ENCODE measurements at places on chromosomes 1 and 21. TPM values are rescaled to one million over a fixed set of nuclear protein-coding genes. Genes with fewer than 3 reads are reported as not detected.

GRCh38 chr1:25724966-25725365, 75.0 kb upstream of the SELENON start:
- H3K27ac ChIP-seq: no peak overlapping the region
- peaks cover 57% of the 10 kb centered on the region for H3K4me1 ChIP-seq
- no peak for DNase-seq

DNA sequence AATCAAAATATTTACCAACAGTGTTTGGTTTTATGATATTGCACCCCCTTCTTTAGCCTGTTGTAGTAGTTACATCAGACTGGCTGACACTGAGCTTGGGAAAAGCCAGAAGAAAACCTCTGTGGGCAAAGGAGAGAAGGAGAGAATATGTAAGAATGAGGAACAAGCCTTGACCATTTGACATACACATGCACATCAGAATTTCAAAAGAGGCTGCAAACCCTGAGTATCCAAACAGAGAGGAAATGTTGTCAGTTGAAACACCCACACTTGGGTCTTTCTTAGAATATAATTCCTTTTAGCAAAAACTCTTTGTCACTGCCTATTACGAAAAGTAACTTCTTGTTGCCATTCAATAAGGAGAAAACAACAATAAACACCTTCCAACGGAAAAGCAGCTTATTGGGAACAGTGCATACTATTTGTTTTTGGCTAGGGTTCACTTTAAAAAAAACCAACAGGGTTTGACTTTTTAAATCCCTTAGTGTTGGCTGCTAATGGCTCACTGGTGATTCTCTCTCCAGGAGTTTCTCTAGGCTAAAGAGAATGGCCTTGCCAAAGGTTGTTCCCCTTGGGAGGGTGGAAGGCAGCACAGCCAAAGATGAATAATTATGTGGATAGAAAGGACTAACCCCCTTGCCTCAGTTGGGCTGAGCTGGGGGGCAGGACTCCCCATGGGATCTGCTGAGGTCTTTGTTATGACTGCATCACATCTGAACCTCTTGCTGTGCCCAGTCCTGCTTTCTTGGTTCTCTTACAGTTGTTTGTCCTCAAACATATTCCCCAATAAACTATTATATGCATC, 48.9 kb downstream of the GORAB start:
- H3K27ac ChIP-seq: no peak overlapping the region
- H3K4me3 ChIP-seq: no peak overlapping the region
- no peaks in the 10 kb centered on the region for H3K27me3 ChIP-seq
- no peak for DNase-seq

DNA sequence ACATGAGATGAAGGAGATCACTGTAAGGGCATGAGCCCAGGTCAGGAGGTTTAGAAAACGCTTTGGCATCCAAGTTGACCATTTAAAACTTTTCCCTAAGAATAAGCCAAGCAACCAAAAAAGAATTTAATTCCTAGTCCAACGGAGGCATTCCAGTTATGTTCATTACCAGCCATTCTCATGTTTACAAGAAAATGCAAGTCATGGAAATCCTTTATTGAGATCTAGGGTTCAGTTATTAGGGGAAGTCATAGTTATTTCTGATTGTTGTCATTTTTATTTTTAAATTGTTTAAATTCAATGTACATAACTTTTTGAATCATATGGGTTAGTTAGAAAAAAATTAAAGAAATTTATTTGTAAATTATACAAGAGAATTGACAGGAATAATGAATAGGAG, 24.5 kb downstream of the CFHR5 start:
- no peak overlapping the region for H3K27ac ChIP-seq
- H3K36me3 ChIP-seq: no peaks in the 10 kb centered on the region
- H3K4me1 ChIP-seq: no peaks in the 10 kb centered on the region

DNA sequence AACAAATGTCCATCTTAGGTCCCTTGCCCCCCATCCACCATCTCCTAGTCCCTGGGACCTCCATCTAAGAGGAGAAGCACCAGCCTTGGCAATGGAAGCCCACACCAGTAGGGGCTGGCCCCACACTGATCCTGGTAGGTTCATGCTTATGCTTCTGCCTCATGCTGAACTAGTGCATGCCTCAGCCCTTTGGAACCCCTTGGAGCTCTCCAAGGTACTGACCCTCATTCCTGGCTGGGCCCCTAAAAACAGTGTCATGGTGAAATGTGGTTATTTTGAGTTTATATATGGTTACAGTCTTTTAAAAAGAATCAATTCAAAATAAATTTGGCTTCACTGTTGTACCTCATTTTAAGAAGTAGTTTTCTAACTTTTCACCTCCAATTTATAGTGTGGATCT, 108.3 kb downstream of the HIVEP3 start:
- no peak overlapping the region for H3K27ac ChIP-seq
- DNase-seq: peak; percentile 65
- no peak overlapping the region for H3K4me3 ChIP-seq
- H3K27me3 ChIP-seq: no peaks in the 10 kb centered on the region
- H3K4me1 ChIP-seq: peaks cover 44% of the 10 kb centered on the region
- no peaks in the 10 kb centered on the region for H3K36me3 ChIP-seq

DNA sequence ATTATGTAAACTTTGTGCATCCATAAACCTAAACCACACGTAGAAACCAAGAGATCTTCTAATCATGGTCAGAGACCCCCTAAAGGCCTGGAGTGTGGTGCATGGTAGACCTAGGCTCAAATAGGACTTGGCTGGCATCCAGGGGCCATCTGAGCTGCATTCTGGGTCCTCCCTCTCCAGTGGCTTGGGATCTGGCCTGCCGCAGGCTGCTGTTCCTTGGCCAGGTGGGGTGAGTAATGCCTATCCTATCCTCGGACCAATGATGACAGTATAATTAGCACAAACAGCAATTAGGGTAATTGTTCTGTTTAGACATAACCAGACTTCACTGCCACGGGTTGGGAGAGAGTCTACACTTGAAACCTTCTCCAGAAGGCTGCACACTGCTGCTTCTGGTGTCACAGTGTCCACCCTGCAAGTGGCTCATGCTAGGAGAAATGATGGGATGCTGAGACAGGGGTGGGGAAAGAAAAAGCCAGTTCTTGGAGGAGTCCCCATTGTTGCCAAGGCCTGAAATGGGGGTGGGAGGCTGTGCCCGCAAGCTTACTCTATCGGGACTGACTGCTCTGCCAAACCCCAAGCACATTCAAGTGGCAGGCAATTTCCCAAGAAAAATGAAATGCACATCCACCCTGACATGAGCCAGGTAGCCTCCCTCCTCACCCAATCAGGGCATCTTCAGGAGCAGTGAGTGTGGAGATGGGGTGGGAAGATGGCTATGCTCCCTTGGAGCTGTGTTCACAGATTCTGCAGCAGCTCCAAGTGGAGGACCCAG, 12.5 kb upstream of the PKP1 start:
- H3K4me3 ChIP-seq: no peak overlapping the region
- no peaks in the 10 kb centered on the region for H3K4me1 ChIP-seq
- DNase-seq: no peak
- no peak overlapping the region for H3K27ac ChIP-seq
- H3K27me3 ChIP-seq: peaks cover 4% of the 10 kb centered on the region

GRCh38 chr1:246602194-246602593, 35.9 kb downstream of the CNST start:
- H3K4me3 ChIP-seq: no peak overlapping the region
- H3K27me3 ChIP-seq: no peaks in the 10 kb centered on the region
- DNase-seq: no peak
- H3K27ac ChIP-seq: no peak overlapping the region
- peaks cover 29% of the 10 kb centered on the region for H3K4me1 ChIP-seq
- H3K36me3 ChIP-seq: no peaks in the 10 kb centered on the region

DNA sequence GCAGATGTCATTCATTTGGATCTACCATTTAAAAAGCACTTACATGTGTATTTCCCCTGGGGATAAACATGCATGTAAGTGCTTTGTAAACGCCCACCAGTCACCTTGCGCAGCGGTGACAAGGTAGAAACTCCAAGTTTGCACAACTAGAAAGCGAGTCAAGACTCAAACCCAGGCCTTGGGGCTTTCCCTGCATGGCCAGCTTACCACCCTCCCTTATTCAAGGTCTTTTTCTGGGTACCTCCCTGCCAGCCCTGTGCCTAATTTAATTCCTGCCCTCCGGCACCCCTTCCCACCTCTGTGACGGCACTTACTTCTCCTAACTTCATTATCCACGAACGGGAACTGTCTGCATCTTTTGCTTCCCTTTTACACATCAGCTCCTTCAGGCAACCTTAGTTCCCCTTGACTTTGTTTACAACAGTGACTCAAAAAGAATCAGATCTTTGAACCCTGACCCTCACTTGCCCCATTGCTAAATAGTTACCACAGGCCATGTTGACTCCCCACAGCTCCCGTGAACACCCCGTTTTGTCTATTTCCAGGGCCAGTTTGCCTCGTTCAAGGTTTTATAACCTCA, 138.3 kb upstream of the ETS2 start:
- H3K36me3 ChIP-seq: no peaks in the 10 kb centered on the region
- no peaks in the 10 kb centered on the region for H3K4me1 ChIP-seq
- no peak for DNase-seq
- no peaks in the 10 kb centered on the region for H3K27me3 ChIP-seq
- no peak overlapping the region for H3K27ac ChIP-seq

DNA sequence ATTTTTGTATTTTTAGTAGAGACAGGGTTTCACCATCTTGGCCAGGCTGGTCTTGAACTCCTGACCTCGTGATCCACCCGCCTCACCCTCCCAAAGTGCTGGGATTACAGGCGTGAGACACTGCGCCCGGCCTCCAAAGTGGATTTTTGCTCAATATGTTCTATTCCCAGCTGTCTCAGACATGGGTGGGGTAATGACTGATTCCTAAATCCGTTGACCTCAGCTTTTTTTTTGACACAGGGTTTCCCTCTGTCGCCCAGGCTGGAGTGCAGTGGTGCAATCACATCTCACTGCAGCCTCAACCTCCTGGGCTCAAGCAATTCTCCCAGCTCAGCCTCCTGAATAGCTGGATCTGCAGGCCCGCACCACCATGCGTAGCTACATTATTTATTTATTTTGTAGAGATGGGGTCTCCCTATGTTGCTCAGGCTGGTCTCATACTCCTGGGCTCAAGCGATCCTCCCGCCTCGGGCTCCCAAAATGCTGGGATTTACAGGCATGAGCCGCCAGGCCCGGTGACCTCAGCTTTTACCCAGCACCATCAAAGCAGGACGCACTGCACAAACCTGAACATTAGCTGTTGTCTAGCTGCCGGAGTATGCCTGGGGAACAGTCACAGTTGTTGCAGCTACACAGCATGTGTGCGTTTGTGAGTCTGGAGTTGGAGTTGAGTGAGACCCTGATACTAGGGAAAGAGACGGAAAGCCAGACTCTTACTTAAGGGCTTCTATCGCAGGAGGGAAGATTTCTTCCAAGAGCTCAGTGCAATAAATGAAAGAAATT, 43.7 kb upstream of the PSEN2 start:
- no peak for DNase-seq
- no peaks in the 10 kb centered on the region for H3K27me3 ChIP-seq

DNA sequence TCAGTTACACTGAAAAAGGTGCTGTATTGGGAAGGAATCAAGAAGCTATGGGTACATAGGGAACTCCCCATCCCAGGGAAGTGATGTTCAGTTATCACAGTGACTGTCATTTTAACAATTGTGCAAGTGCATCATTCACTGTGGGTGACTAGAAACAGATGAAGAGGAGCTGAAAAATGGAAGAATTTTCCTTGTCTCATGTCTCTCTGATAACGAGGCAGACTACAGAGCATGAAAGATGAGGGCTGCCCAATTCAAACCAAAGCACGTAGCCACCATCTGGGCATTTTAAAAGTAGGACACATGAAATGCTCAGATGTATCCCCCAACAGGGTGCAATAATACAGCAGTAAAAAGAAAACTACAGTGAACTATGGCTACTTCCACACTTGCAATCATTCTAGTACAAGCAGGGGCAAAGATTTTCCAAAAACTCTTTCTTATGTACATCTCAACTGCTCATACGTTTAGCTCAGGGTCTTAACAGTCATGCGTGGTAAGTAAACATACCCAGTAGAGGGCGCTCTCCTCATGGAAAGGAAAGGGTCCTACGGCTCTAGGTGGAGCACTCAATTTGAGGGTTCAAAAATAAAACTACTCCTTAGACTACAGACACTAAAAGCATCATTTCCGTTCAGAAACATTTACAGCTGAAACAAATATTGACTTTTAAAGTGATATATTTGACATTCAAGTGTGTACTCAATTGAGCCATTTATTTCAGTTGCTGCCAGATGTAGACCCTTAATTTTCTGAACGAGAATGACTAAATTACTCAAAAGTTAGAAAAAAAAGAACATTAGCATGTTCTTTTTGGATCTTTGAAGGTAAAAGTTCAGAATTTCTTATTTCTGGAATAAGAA, 143.2 kb downstream of the KCTD3 start:
- H3K36me3 ChIP-seq: no peaks in the 10 kb centered on the region
- no peak for DNase-seq
- no peaks in the 10 kb centered on the region for H3K27me3 ChIP-seq

GRCh38 chr1:177913762-177914540, 55.9 kb downstream of the SEC16B start:
- no peak overlapping the region for H3K27ac ChIP-seq
- DNase-seq: no peak
- H3K4me3 ChIP-seq: no peak overlapping the region
- no peaks in the 10 kb centered on the region for H3K4me1 ChIP-seq

IBA57 gene
- 12.6 TPM for total RNA-seq

E2F2 gene
- total RNA-seq: 19.1 TPM

OR2T5 gene
- total RNA-seq: not detected

RGSL1 gene
- not detected for total RNA-seq

ZSCAN20 gene
- 3.3 TPM for total RNA-seq

CRABP2 gene
- total RNA-seq: 0.71 TPM

GPR25 gene
- total RNA-seq: 0.44 TPM

All from CD8-positive, alpha-beta memory T cell (primary cell).